ENCODE measurements at places on chromosomes 6 and 20.

DNA sequence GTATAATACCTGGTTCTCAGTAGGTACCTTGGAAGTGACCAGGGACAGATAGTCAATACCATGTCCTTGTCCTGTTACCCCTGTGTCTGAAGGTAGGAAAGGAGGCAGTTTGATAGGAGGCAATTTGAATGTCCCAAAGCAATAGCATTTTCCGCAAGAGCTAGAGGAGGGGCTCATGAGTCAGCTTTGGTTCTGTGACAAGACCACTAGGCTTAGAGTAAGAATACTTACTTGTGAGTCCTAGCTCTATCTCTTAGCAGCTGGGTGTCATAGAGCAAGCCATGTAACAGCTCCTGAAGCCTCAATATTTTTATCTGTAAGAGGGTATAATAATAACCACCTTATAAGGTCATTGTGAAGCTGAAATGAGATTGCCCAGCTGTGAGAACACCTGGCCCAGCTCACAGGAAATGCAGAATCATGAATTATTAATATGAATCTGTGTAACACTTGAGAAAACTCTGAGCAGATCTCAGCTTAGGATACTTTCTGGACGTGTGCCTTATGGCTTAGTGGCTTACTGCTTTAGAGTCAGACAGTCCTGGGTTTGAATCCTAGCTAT lies 58.6 kb downstream of the DAAM2 start:
- ATAC-seq = peak; percentile 65

DNA sequence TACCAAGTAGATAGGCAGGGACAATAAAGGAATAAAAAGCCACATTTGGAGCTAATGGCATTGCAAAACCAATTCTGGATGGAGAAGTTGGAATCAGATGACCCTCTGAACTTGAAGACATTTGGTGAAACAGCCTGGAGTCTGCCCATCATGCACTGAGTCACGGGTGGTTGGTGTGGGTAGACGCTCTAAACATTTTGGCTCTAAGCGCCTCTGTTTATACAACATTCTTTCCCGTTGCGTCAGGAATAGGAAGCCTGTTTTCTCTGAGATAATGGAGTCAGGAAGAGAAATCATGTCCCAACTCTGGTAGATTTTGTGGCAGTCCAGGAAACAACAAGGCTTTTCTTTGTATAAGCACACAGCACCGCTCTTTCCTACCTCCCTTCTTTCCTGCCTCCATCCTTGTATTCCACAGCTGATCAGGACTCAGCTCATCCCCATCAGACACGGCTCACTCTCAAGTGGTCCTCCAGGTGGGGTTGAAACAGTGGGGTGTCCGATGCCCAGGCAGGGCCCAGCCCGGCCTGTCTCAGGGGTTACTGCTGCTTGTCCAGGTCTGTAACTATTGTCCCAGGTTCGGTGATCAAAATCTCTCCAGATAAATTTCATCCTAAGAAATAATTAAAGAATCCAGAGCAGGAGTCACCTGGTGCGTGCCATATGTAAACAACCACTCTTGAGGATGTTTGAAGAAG lies 12.1 kb upstream of the RAMACL start:
- no peak for ATAC-seq

GRCh38 chr6:70280400-70280853 lies 22.5 kb downstream of the COL9A1 start:
- no peak for ATAC-seq

DNA sequence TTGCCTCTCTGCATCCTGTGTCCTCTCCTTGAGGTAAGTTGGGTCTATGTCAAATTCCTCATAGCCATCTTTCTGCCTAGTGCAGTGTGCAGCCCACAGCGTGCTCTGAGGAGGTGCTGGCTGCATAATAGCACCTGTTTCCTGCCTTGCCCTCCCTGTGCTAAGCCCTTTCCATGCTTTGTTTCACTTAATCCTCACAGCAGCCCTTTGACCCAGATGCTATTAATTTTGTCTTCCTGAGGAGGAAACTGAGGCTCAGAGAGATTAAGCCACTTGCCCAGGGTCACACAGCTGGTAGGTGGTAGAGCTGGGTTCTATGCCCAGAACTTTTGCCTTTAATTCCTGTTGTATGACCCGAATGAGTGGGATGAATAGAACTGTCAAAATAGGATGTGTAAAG lies 13.5 kb downstream of the FAM83D start:
- ATAC-seq = no peak

DNA sequence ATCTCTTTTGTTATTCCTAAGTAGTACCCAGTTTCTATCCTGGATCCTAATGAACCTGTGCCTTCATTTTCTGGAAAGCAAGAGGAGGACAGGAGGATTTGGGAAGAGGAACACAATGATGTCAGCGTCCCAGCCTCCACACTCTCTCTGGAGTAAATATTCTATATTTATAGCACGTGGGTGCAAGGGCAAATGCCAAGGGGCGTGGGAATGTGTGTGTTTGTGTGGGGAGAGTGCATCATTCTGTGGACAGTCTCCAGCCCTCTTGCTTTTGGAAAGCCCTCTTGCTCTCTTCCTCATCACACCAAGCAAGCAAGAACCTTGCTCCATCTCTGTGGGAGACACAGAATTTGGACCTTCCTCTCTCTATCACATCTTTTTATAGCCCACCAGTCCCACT lies 103.2 kb upstream of the EMILIN3 start:
- no peak for ATAC-seq

DNA sequence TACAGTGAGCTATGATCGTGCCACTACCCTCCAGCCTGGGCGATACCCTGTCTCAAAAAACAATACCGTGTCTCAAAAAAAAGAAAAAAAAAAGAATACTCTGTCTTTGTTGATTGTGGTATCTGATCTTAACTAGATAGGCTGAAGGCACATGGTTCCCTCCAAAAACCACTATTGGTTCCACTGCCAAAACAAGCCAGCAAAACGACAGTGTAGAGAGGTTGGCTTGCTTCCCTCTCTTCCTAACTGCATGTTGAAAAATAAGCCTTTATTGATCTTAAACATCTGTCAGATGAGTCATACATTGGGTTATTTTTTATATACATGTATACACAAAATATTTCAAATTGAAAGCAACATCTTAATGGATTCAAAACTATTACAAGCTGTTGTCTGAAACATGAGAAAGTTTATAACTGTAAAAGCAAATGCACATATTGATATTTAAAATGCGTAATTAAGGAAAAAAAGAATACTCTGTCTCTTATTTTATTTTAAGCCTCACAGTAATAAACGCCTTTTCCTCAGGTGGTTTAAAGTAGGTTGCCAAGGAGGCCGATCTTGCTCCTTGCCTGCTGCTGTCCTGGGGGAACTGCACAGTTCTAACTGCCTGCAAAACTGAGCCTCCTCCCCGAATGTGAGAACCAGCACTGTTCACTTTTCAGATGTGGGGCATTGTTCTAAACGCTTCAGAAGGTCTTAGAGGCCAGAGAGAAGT lies 7.0 kb upstream of the NINL start:
- ATAC-seq = no peak

DNA sequence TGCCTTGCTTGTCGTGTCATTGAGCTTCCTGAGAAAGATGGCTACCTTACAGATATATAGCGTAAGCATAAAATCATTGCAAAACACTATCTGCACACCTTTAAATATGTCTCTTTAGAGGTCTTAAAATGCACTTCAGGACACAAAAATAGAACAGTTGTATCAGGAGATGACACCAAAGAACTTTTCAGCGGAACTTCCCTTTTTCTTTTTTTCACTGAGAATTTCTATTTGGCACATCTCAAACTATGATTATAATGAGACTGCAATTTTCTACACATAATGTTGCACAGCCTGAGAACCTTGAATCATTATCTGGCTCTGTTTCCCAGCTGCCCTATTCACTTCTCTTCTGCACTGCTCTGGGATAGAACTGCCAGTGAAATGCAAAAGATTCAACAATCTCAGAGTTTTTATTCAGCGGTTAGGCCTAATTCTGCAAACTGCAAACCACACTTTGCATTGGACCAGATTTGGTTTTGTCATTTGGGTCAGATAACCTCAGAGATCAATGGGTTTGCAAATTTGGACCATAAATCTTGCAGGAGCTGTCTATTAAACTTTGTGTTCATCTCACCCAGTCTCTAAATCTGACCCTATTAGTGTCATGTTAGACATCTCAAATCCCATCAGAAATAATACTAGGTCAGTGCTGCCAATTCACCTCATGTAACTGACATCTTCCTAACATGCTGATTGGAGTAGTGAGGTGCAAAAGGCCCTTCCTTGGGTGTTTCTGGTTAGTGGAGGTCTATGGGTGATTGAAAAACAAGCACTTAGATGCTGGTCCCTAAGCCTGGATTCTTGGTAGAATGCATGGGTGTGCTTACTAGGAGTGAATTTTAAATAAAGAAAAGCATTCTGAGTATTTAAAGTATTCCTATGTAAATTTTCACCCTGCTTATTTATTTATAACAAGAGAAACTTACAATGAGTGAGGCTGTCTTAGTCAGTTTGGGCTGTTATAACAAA lies 382.7 kb downstream of the UTRN start:
- no peak for ATAC-seq

GRCh38 chr6:120129228-120129627 lies 779.7 kb upstream of the MAN1A1 start:
- ATAC-seq = no peak

- no peak for ATAC-seq
Measured at GRCh38 chr20:13526551-13526950, 112.2 kb downstream of the TASP1 start.

DNA sequence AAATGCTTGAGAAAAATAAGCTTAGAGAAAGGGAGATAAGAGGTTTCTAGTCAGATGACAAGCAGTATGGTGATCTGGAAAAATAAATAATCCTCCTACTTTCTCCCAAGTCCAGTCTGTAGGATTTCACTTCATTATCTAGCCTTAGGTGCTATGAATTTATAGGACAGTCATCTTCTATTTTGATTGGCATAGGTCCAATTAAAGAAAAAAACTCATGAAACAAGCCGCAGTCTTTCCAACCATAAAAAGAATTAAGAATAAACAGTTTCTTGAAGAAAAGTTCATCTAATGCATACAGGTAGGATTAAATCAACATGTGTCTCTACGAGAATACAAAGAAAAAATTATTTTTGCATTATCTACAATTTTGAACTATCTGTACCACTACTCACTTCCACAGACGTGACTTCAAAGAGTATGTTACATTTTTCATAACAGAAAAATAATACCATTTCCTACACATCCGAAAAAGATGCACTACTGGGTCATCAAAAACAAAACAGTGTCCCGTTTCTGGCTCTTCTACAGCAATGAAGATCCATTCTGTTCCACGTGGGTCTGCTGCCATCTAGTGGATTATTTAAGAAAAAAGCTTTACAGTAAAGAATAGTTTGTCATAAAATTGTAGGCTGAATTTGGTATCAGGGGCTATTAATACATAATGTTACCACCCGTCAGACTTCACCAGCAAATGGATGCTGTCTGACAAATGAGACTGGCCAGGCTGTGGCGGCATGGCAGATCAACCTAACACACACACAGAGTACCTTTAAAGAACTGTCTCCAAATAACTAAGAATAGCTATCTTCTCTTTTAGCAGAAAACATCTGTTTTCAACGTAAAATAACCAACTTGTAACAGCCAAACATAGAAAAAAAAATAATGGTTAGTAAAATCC lies 28.9 kb downstream of the STX7 start:
- ATAC-seq = peak; percentile 64
